Osteoblast (primary cell): ENCODE measurements at places on chromosomes 3 and 15. TPM values are rescaled to one million over a fixed set of nuclear protein-coding genes. Genes with fewer than 3 reads are reported as not detected.

The FOXB1 gene
- not detected in 2 replicates for total RNA-seq

The ALDH1A2 gene
- total RNA-seq, result 0.88 and 1.1 TPM in 2 replicates

The SST gene
- total RNA-seq, result not detected in 2 replicates

The DLL4 gene
- not detected in 2 replicates for total RNA-seq
